ENCODE measurements at places on chromosomes 11 and 22.

DNA sequence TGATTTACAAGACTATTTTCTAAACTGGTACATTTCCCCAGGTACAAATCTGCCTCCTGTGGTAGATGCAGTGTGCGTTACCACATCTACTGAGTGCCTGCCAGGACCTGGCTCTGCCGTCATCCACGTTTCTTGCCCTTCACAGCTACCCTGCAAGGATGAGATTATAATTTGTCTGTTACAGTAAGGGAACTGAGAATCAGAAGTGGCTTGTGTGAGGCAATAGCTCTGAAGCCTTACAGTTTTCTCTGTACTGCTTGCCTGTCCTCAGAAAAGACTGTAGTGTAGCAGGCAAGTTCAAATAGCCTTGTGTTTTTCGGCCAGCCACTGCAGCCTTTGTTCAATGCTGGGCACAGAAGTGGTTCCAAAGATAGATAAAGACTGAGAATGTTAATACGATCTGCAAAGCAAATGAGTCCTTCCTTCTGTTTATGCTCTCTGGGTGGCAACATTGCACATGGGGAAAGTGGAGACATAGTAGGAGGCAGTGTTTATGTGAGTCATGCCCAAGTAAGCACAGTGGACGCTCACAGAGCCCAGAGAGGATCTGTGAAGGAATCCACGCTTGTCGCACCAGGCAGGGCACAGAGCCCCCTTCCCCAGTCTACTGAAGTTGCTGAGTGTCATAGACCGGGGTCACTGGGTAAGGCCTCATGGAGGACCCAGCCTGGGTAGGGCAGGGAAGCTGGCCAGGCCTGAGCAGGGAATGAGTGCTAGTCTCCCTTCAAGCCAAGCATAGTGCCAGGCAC lies 49.1 kb downstream of the MICAL2 start:
- DNase-seq = no peak

DNA sequence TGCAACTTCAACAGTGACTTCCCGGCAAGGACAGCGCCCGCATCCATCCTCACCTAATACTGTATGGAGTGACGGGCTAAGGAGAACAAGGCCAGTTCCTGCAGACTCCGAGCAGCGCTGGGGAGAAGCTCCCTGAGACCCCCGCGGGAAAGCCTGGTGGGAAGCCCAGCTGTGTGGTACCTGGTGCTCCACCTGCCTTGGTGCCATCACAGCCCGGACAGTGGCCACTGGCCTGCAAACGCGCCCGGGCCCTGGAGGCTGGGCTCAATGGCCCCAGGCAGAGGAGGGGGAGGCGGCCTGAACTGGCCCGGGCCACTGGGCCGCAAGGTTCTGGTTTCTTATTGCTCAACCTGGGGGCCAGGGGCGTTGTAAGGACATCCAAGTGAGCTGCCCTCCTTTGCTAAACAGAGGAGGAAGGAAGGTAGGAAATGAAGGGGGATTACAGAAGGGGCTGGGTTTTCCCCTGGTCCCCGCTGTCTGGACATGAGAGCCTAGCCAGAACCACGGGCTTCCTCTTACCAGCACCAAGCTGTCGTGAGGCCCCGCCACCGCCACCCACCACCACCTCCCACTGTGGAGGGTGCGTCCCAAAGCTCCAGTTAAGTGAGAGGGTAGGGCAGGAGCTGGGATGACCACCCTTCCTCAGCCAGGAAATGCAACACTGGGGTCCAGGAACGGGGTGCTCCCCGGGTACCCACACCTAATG lies 8.5 kb upstream of the CDC42BPG start:
- no peak for DNase-seq

- DNase-seq = no peak
These were observed 22.4 kb downstream of the DEPDC5 start for GRCh38 chr22:31776231-31776630.

DNA sequence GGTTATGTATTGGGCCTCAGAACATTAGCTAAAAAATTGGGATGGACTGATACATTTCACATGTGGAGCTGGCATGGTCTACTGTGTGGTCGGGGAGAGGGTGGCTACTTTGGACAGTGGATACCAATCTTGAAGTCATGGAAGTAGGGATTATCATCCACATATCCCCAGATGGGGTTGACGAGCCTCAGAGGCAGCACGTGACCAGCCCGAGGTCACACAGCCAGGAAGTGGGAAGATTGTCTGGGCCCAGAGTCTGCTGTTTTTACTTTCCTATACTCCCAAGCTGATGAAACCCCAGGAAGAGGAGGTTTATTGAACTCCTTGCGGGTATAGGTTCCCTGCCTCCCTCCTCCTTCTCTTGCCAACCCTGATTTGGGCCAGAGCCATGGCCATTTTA lies 92.9 kb downstream of the FBXO7 start:
- no peak for DNase-seq

- DNase-seq = no peak
These were observed 188.8 kb upstream of the CADM1 start for GRCh38 chr11:115693002-115693401.

GRCh38 chr11:91790346-91791170 lies 434.1 kb upstream of the FAT3 start:
- DNase-seq = no peak

- DNase-seq = no peak
These were observed 71.3 kb downstream of the PPP2R1B start for GRCh38 chr11:111694851-111695250.

GRCh38 chr22:42688241-42689211 lies 32.1 kb downstream of the A4GALT start:
- peak; percentile 82 for DNase-seq

- DNase-seq = no peak
These were observed 885.4 kb downstream of the OPCML start for GRCh38 chr11:132646890-132647289.

GRCh38 chr11:115644856-115645255 lies 140.6 kb upstream of the CADM1 start:
- no peak for DNase-seq

- DNase-seq = no peak
These were observed 58.2 kb downstream of the MORC2 start for GRCh38 chr22:30910358-30910757.

DNA sequence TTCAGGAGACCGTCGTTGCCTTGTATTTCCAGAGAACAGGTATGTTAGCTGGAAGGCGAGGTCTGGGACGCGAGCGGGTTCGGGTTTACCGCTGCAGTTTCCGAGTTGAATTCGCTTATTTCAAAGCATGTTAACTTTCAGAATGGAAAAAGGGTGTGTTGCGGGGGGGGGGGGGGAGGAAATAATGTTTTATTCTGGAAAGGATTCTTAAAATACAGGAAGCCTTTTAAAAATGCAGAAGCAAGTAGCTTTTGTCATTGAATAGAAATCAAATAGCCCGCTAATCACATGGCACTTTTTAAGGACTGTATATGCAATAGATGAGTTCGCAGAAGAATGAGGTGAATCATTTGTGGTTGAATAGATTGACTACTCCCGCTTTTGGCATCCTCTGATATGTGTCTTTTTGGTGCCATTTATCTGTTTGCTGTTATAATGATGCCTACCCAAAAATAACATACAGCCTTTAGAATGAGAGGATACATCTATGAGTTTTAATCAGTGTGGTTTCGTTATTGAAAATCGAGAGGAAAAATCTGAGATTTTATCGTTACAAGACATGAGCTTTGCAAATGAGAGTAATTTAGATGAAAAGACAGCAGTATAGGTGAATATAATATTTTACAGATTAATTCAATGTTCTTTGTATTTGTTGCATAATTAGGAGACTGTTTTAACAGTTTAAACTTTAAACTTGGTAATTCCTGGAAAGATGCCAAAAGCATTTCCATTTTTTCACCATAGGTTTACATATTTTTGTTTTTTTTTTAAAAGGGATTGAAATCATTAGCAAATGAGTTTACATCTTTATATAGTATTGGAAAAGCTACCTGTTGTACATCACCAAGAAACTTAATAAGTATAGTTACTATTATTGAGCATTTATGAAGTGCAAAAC lies 1.7 kb downstream of the PDE3B start:
- no peak for DNase-seq

DNA sequence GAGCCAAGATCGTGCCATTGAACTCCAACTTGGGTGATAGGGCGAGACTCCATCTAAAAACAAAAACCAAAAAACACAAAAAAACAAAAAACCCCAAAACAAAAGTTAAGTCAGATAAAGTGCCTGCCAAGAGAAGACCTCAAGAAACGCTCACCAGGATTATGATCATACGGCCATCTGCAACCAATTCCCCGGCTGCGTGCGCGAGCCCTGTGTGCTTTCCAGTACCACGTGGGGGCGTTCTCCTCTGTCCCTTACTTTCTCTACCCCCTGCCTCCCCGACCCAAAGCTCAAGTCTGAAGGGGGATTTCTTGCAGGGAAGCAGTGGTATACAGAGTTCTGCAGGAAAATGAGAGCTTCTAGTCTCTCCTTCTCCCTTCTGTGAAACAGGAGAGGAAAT lies 10.5 kb upstream of the RPS19BP1 start:
- no peak for DNase-seq

DNA sequence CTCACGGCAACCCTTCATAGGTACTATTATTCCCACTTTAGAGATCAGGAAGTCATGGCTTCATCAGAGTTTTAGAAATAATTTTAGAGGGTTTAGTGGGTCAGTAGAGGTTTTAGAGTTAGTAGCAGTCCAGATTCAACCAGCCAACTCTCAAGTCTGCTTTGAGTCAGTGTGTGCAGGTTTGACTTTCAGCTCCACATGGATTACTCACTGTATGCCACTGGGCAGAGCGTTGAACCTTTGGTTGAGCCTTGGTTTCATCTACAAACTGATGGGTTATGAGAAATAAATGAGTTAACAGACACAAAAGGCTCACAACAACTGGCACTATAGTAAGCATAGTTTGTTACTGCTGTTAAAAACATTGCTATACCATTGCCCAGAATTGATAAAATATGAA lies 19.0 kb upstream of the TP53AIP1 start:
- no peak for DNase-seq

DNA sequence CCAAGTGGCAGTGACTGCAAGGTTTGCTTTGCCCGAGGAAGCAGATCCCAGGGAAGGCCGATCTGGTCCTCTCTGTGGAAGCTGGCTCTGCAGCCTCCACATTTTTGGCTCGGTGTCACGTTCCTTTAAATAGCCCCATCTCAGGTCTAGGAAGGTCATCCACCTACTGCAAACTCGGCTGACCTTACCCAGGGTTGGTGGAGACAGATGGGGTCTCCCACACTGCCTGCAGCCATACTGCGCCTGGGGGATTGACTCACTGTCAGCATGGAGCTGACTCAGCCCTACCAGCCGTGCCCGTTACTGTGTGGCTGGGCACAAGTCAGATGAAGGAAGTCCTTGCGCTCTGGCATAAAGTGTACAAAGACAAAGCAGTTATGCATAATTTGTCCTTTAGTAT lies 16.9 kb downstream of the CDPF1 start:
- DNase-seq = no peak

GRCh38 chr11:42709216-42709615 lies 602.6 kb upstream of the API5 start:
- DNase-seq = no peak

- peak; percentile 84 for DNase-seq
These were observed 5.3 kb upstream of the GALR3 start for GRCh38 chr22:37817705-37818408.

GRCh38 chr22:17699696-17700340 lies 61.3 kb downstream of the BCL2L13 start:
- no peak for DNase-seq

- no peak for DNase-seq
These were observed 79.9 kb upstream of the GRIK4 start for GRCh38 chr11:120431633-120432032.

- no peak for DNase-seq
These were observed 120.9 kb downstream of the KCNQ1OT1 start for GRCh38 chr11:2578929-2579270.

GRCh38 chr11:44781655-44782054 lies 54.9 kb downstream of the TSPAN18 start:
- no peak for DNase-seq

- DNase-seq = no peak
These were observed 3.8 kb upstream of the CTSD start for GRCh38 chr11:1767399-1768140.

DNA sequence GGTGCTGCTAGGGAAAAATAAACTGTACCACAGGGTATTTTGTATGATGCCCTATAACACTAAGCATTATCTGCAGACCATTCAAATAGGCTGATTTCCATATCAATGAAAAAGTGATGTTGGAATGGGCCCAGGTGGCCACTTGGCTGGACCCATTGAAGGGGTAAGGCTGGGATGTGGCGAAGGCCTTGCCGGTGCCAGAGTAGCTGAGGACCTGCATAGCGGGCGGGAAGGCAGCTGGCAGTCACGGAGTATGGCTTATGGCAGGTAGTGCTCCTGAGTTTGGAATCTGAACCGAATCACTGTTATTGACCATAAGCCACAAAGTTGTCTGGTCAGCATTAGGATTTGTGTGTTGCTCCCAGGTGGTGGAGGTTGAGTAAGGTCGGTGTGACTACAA lies 131.0 kb downstream of the MICAL2 start:
- peak; percentile 90 for DNase-seq

- no peak for DNase-seq
These were observed 1.7 kb upstream of the TNNT3 start for GRCh38 chr11:1917523-1918435.

- DNase-seq = no peak
These were observed 56.5 kb downstream of the BLID start for GRCh38 chr11:122059565-122059964.

- DNase-seq = no peak
These were observed 3.1 kb downstream of the KCNJ5 start for GRCh38 chr11:128894286-128894681.

- DNase-seq = no peak
These were observed 40.2 kb downstream of the UVRAG start for GRCh38 chr11:75855206-75855605.

- no peak for DNase-seq
These were observed 52.0 kb upstream of the GRAMD1B start for GRCh38 chr11:123378096-123378495.

- DNase-seq = no peak
These were observed 64.5 kb upstream of the SCUBE2 start for GRCh38 chr11:9155930-9156329.

DNA sequence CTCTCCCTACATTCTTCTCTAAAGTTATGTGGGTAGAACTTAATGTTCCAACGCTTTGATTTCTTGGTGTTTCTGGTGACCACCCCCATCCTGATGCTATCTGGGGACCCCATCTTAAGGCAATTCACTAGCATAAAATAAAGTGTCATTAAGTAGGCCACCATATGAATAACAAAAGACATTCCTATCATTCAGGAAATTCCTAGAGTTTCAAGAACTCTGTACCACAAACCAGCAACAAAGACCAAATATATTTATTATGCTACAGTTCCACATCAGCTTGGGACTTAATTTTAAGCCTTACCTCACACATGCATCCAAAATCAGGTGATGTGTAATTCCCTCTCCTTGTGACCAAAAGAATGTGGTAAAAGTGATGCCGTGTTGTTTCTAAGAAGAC lies 254.6 kb upstream of the LRRC4C start:
- DNase-seq = no peak

- DNase-seq = no peak
These were observed 52.7 kb downstream of the FLRT1 start for GRCh38 chr11:64088162-64089026.

- DNase-seq = no peak
These were observed 63.7 kb upstream of the NNMT start for GRCh38 chr11:114232400-114233059.

- DNase-seq = no peak
These were observed 225.3 kb downstream of the ADAMTS15 start for GRCh38 chr11:130673698-130674097.
